Renal pelvis (tissue), 12 donors: ENCODE measurements at places on chromosomes 2 and 18. TPM values are rescaled to one million over a fixed set of nuclear protein-coding genes. Genes with fewer than 3 reads are reported as not detected.

GRCh38 chr2:122378521-122378920 is 623.1 kb downstream of the TSN start:
- DNase-seq: no peak

Gene OR6B2
- polyA plus RNA-seq: not detected

DNA sequence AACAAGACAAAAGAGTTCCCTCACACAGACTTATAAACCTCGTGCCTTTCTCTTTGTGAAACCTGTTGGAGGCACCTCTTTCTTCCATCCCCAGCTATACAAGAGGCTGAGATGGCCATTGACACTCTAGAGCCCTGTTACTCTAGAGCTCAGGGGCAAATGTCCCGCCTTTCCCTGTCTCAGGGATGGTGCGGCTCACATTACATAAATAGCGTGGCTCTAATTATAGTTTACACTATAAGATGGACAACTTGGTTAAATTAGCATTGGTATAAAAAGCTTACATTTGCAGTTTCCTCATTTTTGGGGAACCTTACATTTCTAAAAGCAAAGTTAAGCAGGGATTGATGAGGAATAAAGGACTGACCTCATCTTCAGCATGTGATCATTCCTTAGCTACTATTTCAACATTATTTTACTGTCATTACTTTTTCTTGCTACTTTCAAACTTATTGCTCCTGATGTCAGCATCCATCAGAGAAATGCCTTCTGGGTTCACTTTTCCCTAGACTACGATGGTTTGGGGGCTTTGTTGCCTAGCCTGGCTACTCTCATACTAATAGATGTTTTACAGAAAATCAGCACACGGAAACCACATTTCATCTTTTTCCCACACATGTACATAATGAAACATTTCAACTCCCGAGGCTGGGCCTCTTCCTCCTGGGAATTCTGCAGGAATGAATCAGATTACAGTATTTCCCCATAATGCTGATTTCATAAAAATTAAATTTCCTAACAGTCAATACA is 40.4 kb downstream of the FTCDNL1 start:
- no peak for DNase-seq

Gene FOXI3
- polyA plus RNA-seq: 0.18 TPM

DNA sequence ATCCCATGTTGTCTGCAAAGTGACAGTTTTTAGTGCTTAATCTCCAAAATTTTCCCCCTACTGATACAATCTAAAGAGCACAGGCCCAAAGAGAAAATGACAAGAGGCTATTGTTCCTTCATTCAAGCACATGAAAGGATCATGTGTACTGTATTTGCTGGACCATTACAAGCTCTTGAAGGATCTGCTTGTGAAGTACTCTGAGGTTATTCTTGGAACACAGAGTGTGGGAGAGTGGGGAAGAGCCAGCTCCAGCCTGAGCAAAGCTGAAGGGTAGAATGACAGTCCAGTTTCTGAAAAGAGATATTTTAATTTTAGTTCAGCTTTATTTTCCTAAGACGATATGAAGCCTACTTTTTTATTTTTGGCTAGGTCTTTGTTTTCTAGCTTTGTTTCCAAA is 112.2 kb downstream of the GALNT3 start:
- peak; percentile 12 for DNase-seq

Gene GPR75
- polyA plus RNA-seq: 4.8 TPM

DNA sequence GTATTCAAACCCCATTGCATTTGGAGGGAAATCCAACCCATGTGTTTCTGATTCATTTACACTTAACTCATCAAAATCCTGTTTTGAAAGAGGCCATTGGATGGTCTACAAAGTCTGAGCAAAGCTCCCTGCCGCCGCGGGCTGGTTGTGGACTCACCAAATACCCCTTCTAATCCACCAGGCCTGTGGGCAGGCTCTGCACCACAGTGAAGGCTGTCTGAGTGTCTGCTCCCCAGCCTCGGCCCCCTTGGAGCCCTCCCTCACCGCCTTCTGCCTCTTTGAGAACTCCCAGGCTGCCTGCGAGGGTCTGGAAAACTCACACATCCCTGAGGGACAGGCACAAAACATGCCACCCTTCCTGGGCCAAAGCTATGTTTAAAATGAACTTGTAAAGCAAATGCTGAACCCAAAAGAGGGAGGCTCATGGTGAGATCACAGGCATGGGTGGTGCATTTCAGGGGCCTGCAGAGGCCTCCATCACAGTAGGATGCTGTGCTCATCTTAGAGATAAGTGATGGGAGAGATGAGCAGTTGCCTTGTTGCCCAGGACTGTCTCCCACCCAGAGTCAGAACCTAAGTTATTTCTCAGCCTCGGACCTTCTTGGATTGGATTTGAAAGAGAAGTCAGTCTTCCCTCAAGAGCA is 225.0 kb downstream of the CYP26B1 start:
- DNase-seq: no peak

GRCh38 chr18:11664286-11664685 is 24.8 kb upstream of the GNAL start:
- no peak for DNase-seq

Gene GYPC
- polyA plus RNA-seq: 57.1 TPM

- DNase-seq: no peak
Measured at GRCh38 chr2:230935130-230935430, 10.0 kb upstream of the GPR55 start.

Gene STPG4
- polyA plus RNA-seq: 0.14 TPM

GRCh38 chr2:239946562-239946863 is 78.6 kb downstream of the NDUFA10 start:
- DNase-seq: no peak

DNA sequence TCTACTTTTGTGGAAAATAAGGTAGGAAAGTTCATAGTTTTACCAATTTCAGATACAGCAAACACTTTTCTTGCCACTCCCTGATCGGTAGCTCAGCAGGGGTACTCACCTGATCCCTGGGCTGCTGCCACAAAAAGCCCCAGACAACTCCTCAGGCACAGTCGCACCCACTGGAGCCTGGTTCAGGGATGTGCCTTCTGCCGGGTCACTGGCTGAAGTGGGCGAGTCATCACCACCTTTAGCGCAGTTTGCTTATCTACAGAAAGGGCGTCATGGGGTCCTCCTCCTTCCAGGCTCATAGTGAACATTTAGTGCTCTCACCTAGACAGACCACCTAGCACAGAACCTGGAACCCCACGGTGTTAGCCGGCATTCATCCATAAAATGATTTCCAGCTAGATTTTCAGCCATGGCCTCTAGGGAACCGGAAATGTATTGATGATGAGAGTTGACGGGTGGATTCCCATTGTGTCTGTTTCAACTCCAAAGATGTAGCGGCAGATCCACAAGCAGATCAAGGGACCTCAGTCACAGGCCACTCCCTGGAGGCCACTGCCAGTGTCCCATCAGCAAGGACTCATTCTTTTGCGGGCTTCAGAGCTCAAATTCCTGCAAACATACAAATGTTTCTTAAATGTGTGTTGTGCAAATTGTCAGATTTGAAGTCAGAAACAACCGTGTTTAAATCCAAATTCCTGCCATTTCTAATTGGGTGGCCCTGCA is 408.4 kb upstream of the SALL3 start:
- no peak for DNase-seq

- DNase-seq: no peak
Measured at GRCh38 chr2:74183878-74184277, 5.2 kb upstream of the MOB1A start.

Gene NT5C1B
- 0.71 TPM for polyA plus RNA-seq

GRCh38 chr18:21000667-21001066 is 110.9 kb downstream of the ROCK1 start:
- DNase-seq: no peak

DNA sequence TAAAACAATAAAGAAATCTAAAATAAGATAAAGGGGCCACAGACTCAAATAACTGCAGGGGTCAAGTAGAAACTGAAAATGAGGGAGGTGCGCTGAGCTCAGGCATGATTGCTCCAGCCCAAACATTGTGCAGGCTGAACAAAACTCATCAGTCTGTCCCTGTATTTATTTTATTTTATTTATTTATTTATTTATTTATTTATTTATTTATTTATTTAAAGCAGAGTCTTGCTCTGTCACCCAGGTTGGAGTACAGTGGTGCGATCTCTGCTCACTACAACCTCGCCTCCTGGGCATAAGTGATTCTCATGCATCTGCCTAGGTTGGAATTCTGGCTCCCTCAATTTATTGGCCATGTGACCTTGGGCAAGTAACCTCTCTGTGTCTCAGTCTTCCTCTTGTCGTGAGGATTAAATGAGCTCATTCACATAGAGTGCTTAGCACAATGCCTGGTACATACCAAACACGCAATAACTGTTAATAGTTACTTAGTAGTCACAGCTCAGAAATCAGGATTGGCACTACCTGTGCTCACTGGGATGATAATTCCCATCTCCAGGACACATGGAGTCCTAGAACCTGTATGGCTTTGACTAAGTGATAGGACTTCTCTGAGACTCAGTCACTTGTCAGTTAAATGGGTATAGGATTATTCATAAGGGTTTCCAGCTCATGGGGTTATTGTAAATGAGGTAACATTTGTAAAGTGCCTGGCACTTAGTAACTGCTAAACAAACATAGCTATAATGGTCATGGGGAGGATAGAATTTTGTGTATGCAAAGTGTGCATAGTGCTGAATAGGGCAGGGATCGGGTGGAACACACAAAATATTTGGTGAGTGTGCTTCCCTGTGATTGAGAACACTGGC is 6.0 kb downstream of the SPEG start:
- DNase-seq: no peak

GRCh38 chr18:10247742-10248082 is 206.7 kb upstream of the APCDD1 start:
- DNase-seq: no peak

DNA sequence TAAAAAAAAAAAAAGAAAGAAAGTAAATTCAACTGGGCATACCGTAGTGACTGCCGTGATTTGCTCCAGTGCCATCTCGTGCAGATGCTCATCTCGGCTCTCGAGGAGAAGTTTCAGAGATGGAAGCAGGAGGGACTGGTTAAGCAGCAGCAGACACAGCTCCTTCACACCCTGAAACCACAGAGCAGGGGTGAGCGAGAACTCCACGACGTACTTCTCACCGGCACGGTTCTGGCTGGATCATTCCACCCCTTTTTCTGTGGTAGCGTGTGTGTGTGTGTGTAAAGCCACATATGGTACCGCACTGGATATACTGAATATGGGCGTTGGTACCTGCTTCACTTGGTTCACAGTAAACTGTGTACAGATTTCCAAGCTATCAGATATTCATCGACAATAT is 382.2 kb downstream of the NBAS start:
- DNase-seq: no peak

Gene MEIS1
- 113 TPM for polyA plus RNA-seq

- peak; percentile 42 for DNase-seq
Measured at GRCh38 chr2:241833101-241833663, 24.2 kb downstream of the NEU4 start.

GRCh38 chr2:1282552-1282951 is 130.7 kb upstream of the TPO start:
- peak; percentile 76 for DNase-seq

GRCh38 chr2:80531319-80531718 is 226.8 kb upstream of the LRRTM1 start:
- no peak for DNase-seq

DNA sequence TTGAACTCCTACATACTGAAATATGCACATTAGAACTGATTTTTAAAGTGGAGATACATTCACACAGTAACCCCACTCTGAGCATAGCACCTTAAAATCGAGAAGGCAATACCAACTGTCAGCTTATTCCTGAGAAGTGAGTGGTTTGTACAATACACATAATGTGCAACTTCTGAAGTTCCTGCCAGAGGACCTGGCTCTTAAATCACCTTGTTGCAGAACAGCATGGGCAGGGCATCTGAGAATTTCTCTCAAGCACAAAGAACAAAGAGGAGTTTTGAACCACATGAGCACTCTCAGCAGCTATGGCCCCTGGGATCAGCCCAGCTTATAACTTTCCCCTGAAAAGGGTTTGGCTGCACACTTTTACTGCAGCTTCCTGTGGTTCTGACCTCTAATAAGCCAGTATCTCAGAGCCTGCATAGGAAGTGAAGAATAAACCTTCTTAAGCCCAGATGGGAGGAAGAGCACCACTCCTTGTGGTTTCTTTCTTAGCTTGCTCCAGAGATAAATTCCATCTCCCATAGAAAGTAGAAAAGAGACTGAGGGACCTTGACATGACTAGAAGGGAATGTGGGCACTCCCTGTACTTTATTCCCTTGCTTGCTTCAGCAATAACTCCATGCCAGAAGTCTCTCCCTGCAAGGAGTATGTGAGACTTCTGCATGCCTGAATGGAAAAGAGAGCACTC is 862.3 kb downstream of the SUCLG1 start:
- DNase-seq: no peak

- no peak for DNase-seq
Measured at GRCh38 chr2:206220997-206221396, 53.5 kb upstream of the ZDBF2 start.

- peak; percentile 35 for DNase-seq
Measured at GRCh38 chr2:40451918-40452605, at the start of gene SLC8A1. Gene SLC8A1, minus strand, starts transcription at chr2:40452090.

- peak; percentile 33 for DNase-seq
Measured at GRCh38 chr2:3712831-3713503, 9.6 kb downstream of the DCDC2C start.
